AG09319 (cell line): ENCODE measurements at places on chromosomes 3 and 15.
A peak's percentile ranks its signal among the peaks of the same experiment; 100 is the strongest.

DNA sequence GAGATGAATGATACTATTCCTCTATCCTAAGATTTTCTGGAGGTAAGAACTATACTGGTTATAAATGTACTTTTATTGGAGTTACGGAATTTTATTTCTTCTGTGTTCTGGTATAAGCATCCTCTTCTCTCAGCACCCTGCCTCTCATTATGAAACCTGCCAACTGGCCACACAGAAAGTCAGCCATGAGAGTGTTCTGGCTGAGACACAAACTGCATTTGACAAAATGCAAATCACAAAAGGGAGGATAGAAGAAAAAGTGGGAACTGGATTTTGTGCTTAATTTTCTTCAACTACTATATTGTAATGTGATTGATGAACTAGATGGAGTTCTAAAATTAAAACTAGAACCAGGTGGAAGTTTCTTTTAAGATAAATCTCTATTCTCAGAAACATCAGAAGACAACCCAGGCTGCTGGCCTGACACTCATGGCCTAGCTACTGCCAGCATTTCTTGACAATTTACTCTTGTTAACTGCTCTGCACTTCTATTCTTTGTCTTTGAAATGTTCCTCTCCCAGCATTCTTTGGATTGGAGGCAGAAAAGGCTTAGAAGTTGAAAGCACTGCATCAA lies 143.1 kb downstream of the WDR76 start:
- no peak for DNase-seq

GRCh38 chr3:187318819-187319616 lies 27.5 kb upstream of the MASP1 start:
- DNase-seq: peak; percentile 55

DNA sequence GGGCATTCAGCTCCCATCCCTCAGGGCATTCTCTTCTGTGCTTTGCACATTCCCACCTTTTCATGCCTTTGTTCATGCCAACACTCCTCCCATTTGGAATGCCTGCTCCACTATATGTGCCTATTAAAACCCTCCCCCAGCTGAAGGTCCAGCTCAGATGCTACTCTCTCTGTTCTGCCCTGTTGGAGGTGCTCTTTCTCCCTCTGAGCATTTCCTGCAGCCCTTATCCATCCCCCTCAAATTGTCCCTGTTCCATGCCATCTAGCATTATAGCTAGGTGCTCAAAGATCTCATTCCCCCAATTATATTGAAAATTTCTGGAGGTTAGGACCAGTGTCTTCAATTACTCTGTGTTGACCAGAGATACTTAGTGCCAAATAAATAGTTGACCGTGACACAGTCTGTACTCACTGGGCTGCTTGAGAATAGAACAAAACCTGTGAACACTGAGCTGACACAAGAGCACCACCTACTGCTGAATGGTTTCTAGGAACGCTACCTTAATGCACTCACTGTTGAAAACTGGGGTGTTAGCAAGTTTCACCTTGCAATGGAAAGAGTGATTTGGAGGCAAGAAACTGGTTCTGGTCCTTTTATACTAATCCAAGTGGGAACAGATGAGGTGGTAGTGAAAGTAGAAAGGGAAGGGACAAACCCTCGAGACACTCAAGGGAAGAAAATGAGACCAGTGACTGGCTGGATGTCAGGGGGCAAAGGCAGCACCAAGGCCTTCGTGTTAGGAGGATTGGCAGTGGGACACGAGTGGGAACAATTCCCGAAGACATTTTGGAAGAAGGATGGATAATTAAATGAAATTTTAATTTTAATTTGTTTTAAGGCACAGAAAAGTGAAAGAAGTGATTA lies 289.8 kb upstream of the ROPN1 start:
- peak; percentile 8 for DNase-seq

- DNase-seq: no peak
Measured at GRCh38 chr3:109025896-109026295, 72.2 kb upstream of the GUCA1C start.

DNA sequence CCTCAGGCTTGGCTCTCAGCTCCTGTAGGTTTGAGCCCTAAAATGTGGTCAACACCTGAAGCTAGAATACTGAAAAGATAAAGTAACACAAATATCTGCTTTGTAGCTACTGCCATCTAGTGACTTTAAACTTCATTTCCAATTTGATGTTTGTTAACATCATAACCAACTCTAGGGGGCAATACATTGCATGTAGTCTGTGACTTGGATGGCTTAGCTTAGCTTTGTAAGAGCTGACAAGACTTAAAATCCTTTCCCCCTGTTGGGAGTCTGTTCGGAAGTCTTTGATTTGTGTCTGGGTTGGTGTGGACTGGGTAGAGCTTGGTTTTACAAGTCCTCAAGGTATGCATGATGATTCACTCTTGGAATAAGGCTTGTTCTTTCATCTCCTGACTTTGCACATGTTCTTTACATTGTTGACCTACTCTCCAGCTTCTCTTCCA lies 51.7 kb downstream of the SCN11A start:
- DNase-seq: peak; percentile 25

GRCh38 chr3:132872711-132873110 lies 150.5 kb upstream of the NPHP3 start:
- no peak for DNase-seq

DNA sequence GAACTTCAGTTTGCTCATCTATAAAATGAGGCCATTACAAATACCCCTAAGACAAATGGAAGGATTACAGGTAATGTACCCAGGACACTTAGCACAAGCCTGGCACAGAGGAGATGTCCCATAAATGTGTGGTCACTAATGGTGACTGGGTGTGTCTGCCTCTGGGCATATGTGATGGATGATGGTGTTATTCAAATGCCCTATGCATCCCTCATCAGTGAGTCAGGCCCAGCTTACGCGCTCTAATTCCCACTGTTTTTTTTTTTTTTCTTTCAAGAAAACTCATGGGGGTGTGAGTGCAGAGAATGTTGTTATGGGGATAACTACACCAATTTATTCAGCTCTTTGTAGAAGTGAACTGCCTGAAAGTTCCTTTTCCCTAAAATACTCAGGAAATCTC lies 23.6 kb upstream of the KIF23 start:
- DNase-seq: no peak

- no peak for DNase-seq
Measured at GRCh38 chr3:15860014-15860934, 62.5 kb upstream of the ANKRD28 start.

DNA sequence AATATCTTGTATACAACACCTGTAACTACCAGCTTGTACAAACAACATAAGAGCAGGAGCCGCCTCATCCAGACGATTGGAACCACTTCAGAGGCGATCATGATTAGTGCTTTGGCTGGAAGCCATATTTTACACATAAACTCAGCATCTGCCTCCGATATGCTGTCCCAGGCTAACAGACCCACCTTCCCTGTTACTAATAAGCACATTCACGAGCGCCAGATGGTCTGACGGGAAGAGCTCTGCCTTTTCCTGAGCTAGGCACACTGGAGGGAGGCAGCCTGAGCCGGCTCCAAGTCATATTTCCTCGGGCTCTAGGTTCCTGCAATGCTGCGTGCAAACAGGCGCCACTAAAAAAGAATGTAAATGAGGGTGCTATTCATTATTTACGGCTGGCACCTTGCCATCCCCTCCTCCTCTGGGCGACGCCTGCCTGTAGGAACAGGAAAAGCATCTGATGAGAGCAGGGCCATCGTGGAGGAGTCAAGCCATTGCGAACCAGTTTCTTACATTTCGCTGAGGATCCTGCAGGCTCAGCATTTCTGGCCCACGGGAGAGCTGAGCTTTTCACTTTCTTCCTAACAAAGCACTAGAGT lies 98.2 kb downstream of the ANXA2 start:
- DNase-seq: no peak

DNA sequence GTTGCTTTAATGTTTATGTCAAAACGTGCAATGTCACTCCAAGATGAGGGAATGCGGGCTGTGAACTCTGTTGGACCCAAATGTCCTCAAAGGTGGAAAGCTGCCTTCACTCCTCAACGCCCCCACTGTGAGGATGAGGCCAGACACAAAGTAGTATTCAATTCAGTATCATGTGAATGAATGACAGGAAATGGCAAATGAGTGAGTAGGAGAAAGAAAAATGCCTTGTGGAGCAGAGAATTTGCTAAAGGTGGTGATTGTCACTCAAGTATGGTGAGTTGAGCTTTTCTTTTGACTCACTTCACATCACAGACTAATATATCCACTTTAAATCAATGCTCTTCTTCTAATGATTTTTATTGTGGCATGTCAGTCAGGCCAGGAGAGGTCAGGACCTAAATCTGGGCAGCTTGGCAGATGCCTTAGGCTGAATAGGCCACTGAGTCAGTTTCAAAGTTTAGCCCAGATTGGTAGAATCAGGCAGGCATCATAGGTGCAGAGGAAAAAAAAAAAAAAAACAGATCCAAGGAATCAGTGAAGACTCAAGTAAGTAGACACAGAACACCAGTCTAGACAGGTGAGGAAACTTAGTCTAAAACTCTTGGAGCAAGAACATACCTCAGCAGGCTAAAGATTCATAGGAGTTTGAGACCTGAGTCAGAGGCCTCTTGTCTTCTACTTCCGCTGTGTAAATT lies 71.0 kb upstream of the ZBED2 start:
- DNase-seq: no peak

GRCh38 chr3:105844704-105845103 lies 24.1 kb downstream of the CBLB start:
- no peak for DNase-seq

GRCh38 chr15:85671156-85671555 lies 123.6 kb downstream of the KLHL25 start:
- DNase-seq: no peak

DNA sequence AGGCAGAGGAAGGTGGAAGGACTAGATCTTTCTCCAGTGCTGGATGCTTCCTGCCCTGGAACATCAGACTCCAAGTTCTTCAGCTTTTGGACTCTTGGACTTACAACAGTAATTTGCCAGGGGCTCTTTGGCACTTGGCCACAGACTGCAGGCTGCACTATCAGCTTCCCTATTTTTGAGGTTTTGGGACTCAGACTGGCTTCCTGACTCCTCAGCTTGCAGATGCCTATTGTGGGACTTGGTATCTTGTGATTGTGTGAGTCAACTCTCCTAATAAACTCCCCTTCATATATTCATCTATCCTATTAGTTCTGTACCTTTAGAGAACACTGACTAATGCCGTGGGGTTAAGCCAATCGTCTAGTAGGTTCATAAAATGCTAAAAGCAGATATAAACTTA lies 8.8 kb upstream of the B3GNT5 start:
- DNase-seq: no peak

DNA sequence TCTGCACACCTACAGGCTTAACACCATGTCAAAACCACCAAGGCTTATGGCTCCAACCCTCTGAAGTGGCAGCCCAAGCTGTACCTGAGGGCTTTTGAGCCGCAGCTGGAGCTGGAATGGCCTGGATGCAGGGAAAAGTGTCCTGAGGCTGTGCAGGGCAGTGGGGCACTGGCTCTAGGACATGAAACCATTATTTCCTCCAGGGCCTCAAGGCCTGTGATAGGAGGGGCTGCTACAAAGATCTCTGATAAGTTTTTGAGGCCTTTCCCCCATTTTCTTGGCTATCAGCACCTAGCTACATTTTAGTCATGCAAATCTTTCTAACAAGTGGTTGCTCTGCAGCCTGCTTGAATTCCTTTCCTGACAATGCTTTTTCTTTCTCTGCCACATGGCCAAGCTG lies 37.6 kb downstream of the SPATA16 start:
- DNase-seq: no peak

DNA sequence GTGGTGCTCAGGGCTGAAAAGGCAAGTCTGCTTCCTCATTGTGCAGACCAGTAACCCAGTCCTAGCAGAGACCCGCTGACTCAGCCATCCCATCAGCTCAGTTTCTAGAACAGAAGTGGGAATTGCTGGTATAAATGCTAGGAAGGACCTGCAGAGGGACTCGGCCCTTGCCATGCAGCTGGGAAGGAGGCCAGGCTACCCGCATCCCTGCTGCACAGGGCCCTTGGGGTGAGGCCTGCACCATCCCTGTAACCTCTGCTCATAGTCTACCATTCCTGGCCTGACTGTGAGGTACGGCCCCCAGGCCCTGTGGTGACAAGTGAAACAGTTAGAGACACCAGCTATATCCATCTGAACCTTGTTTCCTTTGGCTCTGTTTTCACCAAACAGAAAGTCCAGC lies 23.5 kb downstream of the RAB6B start:
- no peak for DNase-seq

- DNase-seq: no peak
Measured at GRCh38 chr3:53215816-53216215, 40.0 kb downstream of the TKT start.

- DNase-seq: no peak
Measured at GRCh38 chr3:120684896-120685295, 2.9 kb upstream of the HGD start.

DNA sequence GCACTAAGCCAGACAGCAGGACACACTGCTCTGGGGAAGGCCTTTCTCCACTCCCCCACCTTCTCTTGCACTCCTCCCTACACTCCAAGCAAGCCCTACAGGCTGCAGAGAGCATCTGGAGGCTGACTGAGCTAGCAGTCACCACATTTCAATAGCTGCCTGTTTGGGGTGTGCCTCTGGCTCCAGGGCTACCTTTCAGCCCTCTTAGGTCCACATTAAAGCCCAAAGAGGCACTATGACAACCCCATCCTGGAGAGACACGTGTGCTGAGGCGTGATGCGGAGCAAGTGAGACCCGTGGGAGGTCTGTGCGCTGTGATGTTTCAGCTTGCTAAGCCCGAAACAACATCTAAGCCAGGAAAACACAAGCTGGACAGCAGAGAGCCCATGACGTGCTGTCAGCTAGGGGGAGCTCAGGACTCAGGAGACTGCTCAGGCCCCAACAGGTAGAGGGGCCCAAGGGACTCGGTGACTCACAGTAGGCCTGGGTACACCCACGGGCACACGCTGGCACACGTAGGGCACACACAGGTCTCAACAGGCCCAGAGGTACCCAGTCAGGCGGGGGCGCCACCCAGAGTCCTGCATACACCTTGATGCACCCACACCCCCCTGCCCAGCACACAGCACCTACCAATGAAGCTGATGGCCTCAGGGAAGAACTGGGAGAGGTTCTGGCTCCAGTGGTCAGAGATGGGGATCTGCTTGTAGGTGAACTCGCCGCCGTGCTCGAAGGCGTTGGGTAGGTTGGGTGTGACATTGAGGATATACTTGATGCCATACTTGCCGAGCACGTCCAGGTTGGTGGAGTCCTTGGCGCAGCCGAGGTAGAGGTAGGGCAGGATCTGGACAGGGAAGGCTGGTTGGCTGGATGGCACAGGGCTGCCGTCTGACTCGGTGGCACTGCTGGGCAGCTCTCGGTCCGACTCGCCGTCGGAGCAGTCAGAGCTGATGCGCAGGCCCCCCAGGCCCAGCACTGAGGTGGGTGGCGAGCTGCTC lies 2.8 kb downstream of the DUSP7 start:
- no peak for DNase-seq

- DNase-seq: peak; percentile 37
Measured at GRCh38 chr3:142315083-142315482, 89.7 kb upstream of the GK5 start.

GRCh38 chr3:21449738-21450137 lies 301.3 kb downstream of the ZNF385D start:
- no peak for DNase-seq

DNA sequence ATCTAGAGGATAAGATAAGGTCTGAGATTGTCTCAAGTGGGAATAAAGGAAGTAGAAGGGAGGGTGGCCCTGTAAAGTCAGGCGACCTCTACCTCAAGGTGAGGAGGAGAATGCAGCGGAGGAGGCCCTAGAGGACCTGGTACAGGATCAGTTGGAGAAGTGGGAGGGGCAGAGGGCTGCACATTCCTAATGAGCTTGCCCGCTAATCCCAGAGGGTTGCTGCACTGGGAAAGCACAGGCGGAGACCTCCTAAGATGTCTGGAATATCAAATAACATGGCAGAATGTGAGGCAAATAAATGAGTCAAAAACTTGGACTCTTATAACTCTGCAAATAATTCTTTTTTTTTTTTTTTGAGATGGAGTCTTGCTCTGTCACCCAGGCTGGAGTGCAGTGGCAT lies 30.2 kb upstream of the VPS8 start:
- DNase-seq: no peak
